Activated CD4-positive, CD25-positive, alpha-beta regulatory T cell treated with anti-CD3 and anti-CD28 coated beads, Interleukin-2, amount 50 U/mL, for 16 hours (primary cell): ENCODE measurements at places on chromosomes 12 and 14.

DNA sequence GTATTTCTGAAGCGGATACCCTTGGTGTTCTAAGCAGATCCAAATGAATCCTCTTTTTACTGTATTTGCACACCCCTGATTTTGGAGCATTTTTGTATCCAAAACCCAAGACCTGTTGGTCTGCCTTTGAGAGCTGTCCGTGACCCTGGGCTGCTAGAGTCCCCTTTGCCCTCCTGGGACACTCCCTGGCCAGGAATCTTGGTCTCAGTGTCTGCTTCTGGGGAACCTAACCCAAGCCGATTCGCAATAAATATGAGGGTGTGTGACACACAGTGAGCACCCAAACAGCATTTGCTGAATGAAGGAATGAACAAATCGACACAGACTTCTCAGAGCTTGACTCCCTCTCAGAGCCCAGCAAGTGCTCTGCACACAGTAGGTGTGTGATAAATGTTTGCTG, 92.9 kb downstream of the SCARB1 start:
- DNase-seq: no peak

DNA sequence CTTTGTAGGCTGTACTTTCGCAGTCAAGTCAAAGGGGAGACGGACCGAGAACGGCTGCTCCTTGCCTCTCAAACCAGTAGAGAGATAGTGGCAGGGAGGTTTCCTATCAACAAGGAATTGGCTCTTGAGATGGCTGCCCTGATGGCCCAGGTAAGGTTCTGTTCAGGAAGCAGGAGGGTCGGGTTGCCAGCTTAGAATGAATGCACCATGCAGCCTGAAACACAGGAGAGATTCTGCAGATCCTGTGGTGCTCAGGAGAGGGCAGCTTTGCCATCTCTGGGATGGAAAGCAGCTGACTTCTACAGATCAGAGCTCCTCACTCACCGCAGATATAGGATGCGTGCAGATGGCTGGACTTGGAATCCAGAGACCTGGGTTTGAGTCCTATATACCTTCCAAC, 18.0 kb downstream of the PIGH start:
- no peak for DNase-seq

DNA sequence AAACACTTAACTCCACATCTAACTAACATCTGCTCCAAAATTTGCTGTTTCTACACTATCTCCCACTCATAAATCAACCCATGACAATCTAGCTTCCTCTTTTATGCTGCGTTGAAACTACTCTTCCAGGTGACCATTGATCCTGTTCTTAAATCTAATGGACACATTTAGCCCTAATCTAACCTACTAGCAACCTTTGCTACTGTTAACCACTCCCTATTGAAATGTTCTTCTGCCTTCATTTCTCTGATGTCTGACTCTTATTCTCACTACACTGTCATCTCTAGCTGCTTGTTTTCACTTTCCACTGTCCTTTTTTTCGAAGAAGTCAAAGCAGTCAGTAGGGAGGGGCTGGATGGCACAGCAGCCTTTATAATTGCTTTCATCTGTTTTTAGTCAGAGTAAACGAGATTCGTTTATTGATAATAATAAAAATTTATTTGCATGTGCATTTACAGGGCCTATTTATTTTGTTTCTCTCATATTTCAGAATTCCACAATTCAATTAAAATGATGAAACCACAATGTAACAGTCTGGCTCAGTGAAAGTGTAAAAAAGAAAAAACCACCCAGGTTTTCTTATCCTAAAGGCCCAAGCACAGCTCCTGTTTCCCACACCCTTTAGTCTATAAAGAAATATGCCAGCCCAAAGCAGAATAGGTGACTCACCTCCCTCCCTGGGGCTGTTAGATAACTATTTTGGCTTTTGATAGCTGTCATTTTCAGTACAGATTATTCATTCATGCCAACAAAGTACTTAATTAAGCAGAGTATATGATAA, 44.9 kb downstream of the ATP2B1 start:
- no peak for DNase-seq

DNA sequence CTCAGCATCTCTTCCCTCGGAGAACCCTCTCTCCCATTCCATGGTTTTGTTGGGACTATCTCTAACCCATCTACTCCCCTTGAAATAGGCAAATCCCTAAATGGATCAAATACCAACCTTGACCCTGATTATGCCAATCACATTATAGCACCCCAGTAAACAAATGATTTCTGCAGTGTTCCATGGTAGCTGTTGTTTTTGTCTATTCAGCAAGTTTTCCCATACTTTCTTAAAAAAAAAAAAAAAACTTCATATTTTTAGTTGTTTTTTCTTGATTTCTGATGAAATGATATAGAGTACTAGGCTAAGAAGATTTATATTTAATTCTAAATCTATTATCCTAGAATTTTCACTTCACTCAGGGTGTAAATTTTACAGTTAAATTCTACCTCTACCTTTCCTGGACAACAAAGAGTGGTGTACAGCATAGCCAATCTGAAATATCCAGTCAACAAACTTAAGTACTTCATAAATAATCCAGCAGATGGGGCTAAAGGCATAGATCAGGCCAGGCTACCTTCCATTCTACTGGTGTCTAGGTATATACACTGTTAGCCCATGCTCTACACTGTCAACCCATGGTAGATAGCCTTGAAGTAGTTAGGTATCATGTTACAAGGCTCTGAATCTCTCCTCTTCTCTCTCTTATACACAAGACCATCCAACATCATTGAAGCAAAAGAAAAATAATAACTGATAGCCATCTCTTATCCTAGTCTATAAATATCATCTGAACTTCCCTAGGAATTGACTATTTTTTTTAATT, 82.2 kb downstream of the PLEKHG7 start:
- peak; percentile 7 for DNase-seq

DNA sequence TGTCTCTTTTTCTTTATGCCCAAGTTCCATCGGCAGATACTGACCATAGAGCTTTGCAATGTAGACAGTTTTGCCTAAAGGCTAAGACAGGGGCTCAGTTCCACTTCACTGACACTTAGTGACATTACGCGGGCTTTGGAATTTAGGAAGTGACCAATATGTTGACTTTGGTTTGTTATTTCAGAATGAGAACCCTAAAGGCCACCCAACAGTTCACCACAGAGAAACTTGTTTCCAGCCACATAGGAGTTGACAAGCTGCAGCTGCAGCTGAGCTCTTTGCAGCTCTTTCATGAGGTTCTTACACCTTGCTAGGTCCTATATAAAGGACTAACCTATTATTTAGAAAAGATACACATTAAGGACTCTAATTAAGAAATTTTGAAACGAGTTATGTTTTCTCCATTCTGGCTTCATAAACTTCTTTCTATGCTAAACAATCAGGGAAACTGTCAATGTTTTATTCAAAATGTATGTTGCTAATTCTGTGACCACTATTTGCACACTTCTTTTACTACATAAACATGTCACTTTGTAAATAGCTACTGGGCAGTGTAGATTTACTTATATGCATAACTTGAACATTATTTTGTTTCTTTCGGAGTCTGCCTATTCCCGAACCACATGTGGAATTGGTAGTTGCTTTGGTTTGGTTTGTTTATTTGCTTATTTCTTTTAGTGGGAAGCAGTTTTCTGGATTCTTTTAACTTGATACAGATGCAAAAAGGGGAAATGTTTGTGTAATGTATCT, 18.5 kb upstream of the KLRD1 start:
- no peak for DNase-seq

- DNase-seq: no peak
These were observed 665.6 kb downstream of the C12orf50 start for GRCh38 chr12:87363497-87364084.

GRCh38 chr14:101819251-101819990, 57.9 kb downstream of the PPP2R5C start:
- DNase-seq: peak; percentile 47

- no peak for DNase-seq
These were observed 36.8 kb downstream of the EAPP start for GRCh38 chr14:34502545-34503225.

- no peak for DNase-seq
These were observed 25.2 kb upstream of the PLXNC1 start for GRCh38 chr12:94123127-94123526.

DNA sequence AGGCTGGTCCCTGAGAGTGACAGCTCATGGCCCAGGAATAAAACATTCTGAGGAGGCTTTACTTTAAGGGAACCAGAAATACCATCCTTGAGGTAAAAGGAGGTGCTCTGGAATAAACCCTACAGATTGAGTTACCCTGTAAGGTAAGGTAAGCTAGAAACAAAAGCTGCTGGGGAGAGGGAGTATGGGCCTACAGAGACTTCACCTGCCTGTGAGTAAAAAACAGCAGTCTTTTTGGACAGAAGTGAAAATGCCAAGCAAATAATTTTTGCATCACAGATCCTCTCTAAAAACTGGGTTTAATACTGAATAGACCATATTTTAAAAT, 41.2 kb downstream of the CORO1C start:
- no peak for DNase-seq

GRCh38 chr12:116657921-116658495, 79.9 kb downstream of the SPRING1 start:
- DNase-seq: no peak

- no peak for DNase-seq
These were observed 1949.4 kb upstream of the SEL1L start for GRCh38 chr14:83483063-83483462.

DNA sequence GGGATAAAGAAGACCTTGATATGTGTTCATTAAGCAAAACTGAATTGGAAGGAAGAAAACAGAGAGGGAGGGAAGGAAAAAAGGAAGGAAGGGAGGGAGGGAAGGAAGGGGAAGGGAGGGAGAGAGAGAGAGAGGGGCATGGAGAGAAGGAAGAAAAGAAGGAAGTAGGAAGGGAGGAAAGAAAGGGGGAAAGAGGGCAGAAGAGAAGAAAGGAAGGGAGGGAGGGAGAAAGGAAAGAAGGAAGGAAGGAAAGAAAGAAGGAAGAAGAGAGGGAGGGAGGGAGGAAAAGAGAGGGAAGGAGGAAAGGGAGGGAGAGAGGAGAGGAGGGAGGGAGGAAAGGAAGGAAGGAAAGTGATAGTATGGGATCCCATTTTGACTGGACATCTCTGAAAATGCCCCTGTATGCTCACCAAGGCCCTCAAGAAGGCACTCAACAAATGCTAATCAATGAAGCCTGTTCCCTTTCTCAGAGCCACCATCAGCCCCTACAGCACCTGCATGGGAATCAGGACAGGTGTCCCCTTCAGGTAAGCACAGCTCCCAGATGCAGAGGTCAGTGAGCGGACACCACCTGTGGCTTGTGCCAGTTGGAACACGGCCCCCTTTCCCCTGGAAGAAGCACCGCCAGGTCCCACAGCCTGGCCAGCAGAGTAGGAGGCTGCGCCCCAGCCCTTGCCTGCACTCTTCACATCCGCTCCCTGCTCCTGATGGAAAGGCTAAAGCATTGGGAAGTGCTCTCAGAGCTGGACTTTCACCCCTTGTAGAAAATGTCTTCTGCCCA, 161.4 kb upstream of the DIO3 start:
- no peak for DNase-seq

GRCh38 chr12:110023059-110023980, 24.1 kb downstream of the ANKRD13A start:
- DNase-seq: no peak

DNA sequence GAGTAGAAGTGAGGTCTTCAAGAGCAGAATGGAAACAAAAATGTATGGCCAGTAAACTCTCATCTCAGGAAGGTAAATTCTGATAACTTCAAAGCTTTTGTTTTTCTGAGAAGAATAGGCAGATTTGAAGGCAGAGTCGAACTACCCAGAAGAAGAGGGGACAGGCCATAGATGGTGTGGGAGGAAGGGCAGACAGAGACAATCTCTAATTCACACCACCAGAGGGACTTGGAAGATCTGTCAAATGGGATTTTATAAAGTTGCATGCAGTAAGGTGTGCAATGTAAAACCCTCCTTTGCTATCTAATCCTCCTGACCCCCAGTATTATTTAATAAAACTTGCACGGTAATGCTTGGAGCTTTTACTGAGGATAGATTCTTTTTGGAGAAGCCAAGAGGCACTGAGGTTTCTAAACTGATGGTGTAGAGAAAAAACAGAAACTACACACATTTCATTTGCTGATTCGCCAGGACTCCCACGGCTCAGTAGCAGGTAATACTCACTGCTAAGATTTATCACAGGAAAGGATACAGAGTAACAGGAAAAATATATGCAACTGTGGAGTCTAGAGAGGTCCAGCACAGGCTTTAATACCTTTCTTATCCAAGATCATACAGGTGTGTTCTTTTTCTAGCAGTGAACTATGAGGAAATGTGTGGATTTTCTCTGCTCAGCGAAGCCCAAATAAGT, 18.3 kb downstream of the SLC38A2 start:
- DNase-seq: no peak

GRCh38 chr12:105330283-105330930, at the start of gene C12orf75:
TSS of gene C12orf75 (plus strand) at chr12:105330691. CDS start at chr12:105330892, 201 bp downstream.
- peak; percentile 69 for DNase-seq

- no peak for DNase-seq
These were observed 123.0 kb downstream of the GLT1D1 start for GRCh38 chr12:128976120-128976738.

DNA sequence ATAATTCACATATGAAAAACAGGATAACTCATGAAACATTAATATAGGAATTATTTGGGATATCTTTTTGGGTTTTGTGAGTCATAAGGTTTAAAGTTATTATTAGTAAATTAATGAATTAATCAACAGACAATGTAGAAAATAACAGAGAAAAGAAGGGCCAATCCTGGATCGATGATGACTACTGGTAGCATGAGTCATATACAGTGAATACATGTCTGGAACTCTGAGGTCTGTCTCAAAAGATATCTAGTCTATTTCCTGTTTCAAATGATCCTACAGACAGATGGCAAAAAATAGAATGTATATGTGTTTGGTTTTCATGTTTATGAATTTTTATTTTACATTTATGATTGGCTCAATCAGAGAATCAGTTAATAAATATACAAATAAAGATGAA, 86.4 kb upstream of the RTL1 start:
- no peak for DNase-seq

- no peak for DNase-seq
These were observed 905 bp downstream of the CISTR start for GRCh38 chr12:53750812-53751335.

DNA sequence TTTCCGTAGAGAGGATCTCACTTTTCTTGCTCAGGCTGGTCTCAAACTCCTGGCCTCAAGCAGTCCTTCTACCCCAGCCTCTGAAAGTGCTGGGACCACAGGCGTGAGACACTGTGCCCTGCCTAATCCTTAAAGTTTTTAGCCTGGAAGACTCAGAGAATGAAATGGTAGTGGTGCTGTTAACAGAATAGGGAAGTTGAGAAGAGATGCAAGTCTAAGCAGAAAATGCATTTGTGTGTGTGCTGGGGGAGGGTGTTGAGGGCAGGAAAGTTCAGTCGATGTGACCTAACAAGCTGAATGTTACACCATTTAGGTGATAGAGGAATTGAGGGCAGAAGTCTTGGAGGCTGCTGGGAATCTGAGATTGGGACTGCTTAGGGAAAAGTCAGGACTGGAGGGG, 6.9 kb upstream of the TUBA1A start:
- DNase-seq: no peak

DNA sequence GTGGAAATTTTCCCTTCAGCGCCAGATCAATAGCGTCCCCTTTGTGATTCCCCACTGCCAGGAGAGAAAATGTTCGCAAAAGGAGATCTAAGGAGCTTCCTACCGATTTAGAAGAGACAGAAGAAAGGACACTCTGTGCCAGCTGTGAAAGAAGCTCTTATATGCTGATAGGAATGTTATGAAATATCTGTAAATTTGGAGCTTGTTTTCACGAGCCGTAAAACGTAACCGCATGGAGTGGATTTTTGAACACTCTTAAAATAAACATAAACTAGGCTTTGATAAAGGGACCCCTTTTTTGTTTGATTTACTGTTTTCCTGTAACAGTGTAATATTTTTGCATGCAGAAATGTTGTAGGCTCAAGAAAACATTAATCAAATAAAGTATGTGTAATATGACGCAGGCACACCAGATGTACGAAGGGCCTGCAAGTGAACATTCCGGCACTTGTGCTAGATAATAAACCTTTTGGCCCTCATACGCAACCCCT, 346.8 kb downstream of the ETNK1 start:
- no peak for DNase-seq
